ENCODE measurements at places on chromosomes 16 and 17. TPM values are rescaled to one million over a fixed set of nuclear protein-coding genes. Genes with fewer than 3 reads are reported as not detected.

DNA sequence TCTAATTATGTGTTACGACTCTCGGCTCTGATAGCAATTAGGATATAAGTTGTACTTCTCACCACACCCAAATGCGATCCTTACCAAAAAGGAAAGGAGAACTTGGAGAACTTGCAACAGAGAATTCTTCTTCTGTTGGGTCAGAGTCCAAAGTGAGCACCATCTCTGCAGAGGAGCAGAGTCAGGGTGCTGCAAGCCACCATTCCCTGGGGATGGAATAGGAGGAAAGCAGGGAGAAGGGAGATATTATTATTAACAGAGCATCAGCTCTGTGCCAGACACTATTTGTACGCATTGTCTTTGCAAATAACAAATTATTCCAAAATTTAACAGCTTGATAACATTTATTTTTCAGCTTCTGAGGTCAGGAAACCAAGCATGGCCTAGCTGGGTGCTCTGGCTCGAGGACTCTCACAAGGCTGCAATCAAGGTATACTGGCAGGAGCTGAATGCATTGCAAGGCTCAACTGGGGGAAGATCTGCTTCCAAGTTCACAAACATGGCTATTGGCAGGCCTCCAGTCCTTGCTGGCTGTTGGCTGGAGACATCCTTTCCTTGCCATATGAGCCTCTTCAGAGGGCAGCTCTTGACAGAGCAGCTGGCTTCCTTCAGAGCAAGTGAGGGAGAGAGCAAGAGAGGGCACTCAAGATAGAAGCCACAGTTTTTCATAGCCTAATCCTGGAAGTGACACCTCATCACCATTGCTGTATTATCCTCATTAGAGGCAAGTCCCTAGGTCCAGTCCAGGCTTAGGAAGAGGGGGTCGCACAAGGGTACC lies 296.2 kb upstream of the CDH5 start:
- DNase-seq: no peak

DNA sequence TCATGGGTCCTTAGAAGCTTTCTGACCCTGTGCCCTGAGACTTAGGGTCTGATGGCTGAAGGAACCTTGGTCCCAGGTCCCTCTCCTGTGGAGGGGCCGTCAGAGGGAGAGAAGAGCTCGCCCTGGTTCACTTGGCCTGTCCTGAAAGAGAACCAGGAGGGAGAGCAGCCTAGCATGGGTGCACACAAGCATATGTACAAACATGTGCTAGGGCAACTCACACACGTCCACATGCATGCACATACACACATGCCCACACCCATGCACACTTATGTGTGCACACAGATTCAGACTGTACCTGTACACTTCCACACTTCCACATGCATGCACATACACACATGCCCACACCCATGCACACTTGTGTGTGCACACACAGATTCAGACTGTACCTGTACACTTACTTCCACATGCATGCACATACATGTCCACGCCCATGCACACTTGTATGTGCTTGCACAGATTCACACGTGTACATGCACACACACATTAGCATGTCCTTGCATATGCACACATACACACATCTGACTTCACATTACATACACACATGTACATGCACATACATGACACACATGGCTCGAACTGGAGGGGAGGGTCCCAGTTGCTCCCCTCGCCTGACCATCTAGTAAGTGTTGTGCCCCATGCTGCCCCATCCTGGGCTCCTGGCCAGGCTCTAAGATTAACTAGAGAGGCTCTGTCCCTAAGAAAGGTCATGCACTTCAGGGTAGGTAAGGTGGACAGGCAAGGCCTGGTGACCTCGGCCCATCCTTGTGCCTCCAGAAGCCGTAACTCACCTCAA lies 122.0 kb downstream of the METRNL start:
- DNase-seq: no peak

- DNase-seq: no peak
Measured at GRCh38 chr16:86024210-86024609, 125.2 kb downstream of the IRF8 start.

GRCh38 chr17:9212376-9213302 lies 191.3 kb downstream of the NTN1 start:
- DNase-seq: no peak

GRCh38 chr16:15493466-15494180 lies 59.2 kb downstream of the BMERB1 start:
- DNase-seq: no peak

- DNase-seq: no peak
Measured at GRCh38 chr16:11112723-11113348, 143.2 kb downstream of the SOCS1 start.

Gene SLC46A1
- total RNA-seq: 0.89 TPM

GRCh38 chr16:64065523-64065922 lies 1056.3 kb downstream of the CDH11 start:
- DNase-seq: no peak

DNA sequence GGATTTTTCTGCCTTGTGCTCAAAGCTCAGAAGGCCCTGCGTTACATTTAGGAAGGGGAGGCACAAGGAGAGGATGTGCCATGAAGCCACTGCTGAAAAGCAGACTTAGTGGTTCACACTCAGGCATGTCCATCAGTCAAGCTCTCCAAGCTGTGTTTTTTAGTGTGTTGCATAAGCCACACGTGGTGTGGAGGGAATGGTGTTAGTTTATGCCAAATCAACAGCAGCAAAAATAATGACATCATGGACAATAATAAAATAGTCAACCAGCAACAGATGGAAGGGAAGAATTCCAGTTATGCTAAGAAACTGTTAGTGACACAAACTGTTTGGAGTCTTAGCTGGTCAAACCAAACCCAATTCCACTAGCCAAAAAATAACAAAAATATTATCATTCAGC lies 438.3 kb downstream of the NPIPA7 start:
- DNase-seq: no peak

DNA sequence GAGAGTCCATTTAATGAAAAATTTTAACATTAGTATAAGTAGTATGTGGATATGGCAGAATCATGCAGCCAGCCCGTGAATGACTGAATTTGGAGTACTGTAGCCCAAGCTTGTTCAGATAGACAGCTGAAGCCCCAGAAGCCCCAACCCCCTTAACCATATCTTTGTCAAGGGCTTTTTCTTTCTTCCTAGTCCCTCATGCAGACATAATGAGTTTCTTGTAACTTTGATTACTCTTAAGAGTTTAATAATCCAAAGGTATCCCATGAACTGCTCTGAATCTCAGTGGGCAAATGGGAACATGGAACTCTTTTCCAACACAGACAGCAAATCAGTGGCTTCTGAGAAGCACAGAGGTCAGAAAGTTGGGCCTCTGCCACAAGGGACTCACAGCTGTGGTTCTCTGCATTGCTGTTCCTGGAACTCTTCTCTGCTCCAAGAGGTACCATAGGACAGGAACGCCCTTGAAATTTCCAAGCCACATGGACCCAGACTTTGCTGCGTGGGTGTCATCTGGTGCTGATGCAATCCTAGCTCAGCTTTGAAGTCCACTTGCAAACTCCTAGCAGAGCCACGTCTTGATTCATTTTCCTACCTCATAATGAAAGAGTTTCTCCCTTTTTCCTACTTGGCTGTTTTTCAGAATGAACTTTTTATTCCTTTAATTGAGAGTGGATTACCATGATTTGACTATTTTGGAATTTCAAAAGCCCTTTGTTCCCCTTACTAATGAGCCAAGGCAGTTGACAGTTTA lies 18.1 kb downstream of the LYRM1 start:
- DNase-seq: no peak

All from CD4-positive, CD25-positive, alpha-beta regulatory T cell (primary cell).